Left ventricle myocardium inferior (tissue), 1 donor: ENCODE measurements at places on chromosomes 3 and 15.

DNA sequence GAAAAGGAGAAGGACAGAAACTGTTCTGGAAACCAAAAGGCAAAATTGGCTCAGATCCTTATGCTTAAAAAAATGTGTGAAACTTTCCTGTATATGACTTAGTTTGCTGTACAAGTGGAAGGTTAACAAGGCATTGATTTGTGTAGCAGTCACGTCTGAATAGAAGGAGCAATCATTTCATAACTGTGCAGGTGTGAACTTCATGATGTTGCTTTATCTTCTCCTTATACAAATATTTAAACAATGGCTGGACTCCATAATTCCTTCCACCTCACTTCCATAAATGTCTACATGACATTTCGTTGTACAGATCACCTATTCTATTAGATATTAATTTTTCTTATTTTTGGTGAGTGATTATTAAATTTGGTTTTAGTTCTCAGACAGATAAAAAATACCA, 382.7 kb upstream of the NPAP1 start:
- DNase-seq = no peak

DNA sequence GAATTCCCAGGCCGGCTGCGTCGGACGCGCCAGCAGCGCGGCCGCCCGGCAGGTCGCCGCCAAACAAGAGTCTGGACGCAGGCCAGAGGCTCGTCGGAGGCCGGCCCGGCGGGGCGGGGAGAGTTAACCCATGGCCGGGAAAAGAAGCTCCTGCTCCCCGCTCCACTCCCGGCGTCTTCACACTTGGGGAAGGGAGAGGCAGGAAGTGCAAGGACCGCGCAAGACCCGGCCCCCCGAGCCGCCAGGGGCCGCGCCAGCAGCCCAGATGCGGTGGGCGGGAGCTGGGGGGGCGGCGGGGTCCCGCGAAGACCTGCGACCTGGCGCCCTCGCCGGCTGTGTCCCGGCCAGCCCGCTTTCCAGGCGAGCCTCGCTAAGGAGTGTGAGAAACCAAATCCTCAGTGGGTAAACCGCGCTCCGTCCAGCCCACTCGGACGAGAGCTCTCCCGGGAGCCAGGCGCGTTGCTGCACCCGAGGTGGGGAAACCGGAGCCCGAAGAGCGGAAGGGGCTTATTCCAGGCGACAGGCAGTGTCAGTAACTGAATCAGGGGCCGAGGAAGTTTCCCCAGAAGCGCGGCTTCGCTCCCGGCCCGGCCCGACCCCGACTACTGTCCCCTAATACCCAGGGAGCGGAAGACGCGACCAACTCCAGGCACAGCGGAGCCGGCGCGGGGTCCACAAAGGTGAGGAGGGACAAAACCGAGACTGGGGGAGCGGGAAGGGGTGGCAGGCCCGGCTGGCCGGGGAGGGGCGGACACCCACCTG, 721 bp downstream of the ADAMTS7 start:
- DNase-seq = peak; percentile 72

- DNase-seq = no peak
These were observed 262.0 kb upstream of the UMPS start for GRCh38 chr3:124467980-124468902.

GRCh38 chr3:183477801-183478456, 49.5 kb upstream of the MCF2L2 start:
- DNase-seq = no peak

DNA sequence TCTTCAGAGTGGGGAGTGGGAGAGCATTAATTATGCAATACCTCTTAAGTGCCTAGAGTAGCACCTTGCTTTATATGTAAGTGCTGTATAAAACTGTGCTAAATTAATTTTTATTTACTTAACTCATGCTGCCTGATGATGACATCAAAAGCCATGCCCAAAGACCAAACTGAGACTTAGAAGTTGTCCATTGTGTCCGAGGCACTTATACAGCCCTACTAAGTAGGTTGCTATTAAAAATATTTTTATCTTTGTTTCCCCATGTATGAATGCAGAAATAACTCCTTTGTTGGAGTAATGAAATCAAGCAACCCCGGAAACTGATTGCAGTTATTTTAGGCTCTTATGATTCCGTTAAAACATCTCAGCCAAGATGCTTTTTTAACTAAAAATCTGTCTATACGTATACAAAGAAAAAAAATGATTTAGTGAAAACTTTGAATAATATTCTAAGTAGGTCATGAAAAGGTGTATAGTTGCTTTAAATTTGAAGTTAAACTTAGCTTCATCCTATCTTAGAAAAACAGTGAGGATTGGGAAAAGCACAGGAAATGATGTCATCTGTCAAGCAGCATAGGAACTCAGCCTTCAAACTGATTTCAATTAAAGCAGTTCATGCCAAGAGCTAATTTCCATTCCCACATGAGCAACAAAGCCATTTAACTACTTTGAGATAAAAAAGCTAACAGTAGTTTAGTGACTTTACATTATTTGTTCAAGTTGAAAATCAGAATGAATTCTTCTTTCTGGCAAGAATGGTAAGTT, 43.0 kb downstream of the FBN1 start:
- DNase-seq = no peak

DNA sequence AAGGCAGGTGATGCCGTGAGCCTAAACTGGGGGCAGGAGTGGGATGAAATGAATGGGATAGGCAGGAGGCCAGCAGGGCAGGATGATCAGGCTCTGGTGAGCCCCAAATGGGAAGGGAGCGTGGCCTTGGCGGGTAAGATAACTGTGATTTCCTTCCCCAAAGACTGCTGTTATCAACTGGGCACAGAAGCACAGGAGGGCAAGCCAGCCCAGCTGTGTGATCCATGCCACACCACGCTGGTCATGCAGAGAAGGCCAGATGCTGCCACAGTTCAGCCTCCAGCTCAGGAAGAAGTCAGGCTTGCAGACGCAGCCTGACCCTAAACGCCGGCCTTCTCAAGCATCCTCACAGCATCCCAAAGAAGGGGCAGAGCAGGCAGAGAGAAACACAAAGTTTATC, 52.1 kb upstream of the GNB5 start:
- DNase-seq = no peak

DNA sequence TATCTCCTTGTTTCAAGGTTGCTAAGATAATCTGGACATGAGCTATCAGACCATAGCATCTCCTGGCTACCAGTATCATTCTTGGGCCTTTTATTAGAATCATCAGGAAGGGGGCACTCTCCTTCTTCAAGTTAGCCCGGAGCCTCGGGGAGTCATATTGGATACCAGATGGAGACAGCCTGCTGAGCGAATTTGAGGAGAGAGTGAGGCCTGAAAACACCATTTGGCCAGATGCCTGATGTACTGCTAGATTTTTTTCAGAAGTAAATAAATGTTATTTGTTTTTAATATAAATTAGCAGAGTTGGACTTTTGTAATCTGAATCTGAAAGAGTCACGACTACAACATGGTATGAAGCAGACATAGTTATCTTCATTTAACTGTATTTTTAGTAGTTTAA, 848.6 kb downstream of the IGSF11 start:
- DNase-seq = no peak

DNA sequence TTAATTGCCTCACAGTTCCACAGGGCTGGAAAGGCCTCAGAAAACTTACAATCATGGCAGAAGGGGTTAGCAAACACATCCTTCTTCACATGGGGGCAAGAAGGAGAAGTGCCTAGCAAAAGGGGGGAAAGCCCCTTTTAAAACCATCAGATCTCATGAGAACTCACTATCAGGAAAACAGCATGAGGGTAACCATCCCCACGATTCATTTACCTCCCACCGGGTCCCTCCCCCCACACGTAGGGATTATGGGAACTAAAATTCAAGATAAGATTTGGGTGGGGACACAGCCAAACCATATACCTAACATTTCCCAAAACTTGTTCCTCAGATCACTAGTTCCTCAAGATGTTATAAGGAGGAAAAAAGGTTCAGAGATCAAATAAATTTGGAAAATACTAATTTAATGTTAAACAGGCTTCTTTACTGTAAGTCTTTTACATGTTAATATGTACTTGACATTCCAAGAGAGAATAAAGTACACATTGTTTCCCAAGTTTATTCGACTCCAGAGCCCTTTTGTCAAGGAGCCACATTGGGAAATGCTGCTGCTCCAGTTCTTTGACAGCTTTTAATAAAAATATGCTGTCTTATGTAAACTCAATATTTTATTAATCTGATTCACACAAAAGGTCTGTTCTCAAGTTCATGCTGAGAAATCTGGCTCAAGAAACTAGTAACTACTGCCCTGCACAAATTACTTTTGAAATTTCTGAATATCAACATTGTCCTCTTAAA, 17.8 kb downstream of the HERC1 start:
- no peak for DNase-seq

- no peak for DNase-seq
These were observed 259.9 kb upstream of the NR2F2 start for GRCh38 chr15:96070636-96071035.
